ENCODE measurements at places on chromosomes 12 and 14.

DNA sequence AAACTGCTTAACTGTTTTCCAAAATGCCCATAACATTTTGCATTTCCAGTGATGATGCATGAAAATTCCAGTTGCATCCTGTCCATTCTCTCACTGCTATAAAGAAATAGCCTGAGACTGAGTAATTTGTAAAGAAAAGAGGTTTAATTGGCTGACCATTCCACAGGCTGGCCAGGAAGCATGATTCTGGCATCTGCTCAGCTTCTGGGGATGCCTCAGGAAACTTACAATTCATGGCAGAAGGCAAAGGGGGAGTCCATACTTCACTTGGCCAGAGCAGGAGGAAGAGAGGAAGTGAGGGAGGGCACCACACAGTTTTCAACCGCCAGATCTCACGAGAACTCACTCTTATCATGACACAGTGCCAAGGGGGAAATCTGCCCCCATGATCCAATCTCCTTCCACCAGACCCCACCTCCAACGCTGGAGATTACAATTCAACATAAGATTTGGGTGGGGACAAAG lies 18.2 kb upstream of the CLEC2D start:
- peak; percentile 62 for DNase-seq

DNA sequence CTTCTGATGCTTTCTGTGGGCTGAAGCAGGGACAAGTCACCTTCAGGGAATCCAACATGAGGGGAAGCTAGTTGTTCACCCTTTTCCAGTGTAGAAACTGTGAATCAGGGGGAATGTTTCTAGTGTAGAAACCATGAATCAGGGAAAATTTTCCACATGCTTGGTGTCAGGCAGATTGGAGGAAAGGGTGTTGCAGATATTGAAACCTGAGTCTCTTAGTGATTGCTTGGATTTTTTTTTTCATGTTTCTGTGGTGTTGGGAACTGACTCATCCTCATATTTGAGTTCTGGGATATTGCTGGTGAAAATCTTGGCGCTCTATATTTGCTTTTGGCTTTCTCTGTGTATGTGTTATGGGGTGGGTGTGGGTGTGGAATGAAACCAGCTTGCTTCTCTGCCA lies 144.5 kb upstream of the FBXO33 start:
- DNase-seq = no peak

DNA sequence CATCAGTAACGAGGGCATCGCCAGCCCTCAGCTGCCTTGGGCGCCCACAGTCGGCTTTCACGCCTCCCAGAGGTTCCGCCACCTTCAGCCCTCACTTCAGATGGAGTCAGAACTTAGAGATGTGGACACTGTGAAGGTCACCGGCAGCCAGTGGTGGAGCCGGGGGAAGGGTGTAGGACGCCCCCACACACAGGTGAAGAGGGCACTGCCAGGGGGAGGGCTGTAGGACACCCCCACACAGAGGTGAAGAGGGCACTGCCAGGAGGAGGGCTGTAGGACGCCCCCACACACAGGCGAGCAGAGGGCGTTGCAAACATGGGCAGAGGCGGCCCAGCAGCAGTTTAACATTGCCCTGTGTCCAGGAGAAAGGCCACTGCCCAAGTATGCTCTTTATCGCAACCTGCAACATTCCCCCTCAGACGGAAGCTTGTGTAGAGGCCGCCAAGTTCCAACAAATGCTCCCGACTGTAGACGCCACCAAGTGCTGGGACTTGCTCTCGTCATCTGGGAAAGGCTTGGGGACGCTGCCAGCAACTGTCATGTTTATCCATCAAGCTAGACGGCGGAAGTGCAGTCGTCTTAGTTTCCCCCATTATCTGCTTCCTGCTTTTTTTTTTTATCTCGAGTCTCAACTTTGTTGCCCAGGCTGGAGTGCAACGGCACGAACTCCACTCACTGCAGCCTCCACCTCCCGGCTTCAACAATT lies 4.9 kb upstream of the ANKLE2 start:
- DNase-seq = no peak

GRCh38 chr12:111387747-111388323 lies 17.9 kb upstream of the SH2B3 start:
- no peak for DNase-seq

DNA sequence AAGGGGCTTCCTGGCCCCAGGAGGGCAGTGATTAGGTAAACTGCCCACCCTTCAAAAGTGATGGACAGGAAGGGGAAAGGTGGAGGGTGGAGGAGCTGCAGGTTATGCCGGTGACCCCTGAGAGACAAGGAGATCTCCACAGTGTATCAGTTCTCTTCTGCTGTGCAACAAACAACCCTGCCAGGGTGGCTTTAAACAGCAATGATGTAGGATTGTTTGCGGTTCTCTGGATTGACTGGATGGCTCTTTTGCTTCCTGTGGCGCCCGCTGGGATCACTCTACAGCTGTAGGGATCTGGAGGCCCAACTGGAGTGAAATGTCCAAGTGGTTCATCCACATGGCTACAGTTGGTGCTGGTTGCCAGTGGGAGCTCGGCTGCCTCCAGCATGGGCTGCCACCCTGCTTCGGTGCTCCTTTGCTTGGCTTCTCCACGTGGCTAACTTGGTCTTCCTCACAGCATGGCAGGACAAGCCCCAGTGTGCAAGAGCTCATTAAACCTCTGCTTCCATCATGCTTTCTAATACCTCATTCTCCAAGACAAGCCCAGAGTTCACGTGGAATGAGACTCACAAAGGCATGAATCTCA lies 8.6 kb upstream of the ANKRD9 start:
- DNase-seq = no peak

DNA sequence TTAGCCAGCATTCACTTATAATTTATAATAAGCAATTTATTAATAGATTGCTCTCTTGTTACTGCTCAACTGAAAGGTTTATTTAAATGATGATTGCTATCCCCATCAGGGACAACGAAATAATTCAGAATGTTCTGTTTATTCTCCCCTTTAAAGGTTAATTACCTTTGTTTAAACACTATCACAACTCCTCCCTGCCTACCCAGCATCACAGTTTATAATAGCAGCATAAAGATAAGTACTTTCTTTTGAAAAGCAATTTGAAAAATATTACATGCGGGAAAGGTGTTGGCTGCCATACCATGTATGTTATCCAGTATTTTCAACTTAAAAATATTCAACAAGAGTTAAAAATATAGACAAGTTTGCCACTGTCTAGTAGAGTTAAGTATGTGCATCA lies 30.6 kb downstream of the SCAF11 start:
- no peak for DNase-seq

DNA sequence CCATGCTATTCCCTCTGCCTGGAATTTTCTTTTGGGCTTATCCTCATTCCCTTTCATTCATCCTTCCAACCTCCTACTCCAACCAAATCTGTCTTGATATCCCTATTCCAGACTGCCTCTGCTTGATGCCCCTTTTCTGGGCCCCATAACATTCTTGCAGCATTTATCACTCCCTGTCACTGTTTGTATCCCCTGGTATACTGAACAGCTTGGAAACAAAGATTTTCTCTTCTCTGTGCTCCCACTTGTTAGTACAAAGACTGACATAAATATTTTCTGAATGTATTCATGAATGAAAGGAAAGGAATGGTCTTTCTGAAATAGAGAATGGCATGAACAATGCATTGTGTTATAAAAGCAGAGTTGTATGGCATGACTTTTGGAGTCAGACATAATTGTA lies 7.5 kb downstream of the IRAK4 start:
- DNase-seq = no peak

GRCh38 chr12:124658806-124659402 lies 91.5 kb upstream of the NCOR2 start:
- no peak for DNase-seq

Measured in CD4-positive, alpha-beta T cell treated with Interleukin-6 for 4 hours (primary cell).